Lung microvascular endothelial cell (primary cell): ENCODE measurements at places on chromosomes 3 and 15. TPM values are rescaled to one million over a fixed set of nuclear protein-coding genes. Genes with fewer than 3 reads are reported as not detected.

- DNase-seq: no peak
Observed at GRCh38 chr15:55202206-55202605, 5.5 kb upstream of the RSL24D1 start.

GRCh38 chr3:68458581-68458980 is 473.8 kb downstream of the TAFA4 start:
- DNase-seq: no peak

The PPARG gene
- 42.7 and 77.8 TPM in 2 replicates for total RNA-seq

GRCh38 chr3:165195640-165196576 is at the start of gene SLITRK3:
Gene SLITRK3, minus strand, starts transcription at chr3:165196384. Its CDS starts 5,554 bp downstream, at chr3:165190830.
- no peak for DNase-seq

The TMEM266 gene
- total RNA-seq: not detected in 2 replicates

The ZSCAN29 gene
- total RNA-seq: 11.1 and 16.1 TPM in 2 replicates

- no peak for DNase-seq
Observed at GRCh38 chr3:29249829-29250345, 31.0 kb upstream of the RBMS3 start.
